ENCODE measurements at places on chromosomes 1 and 21.

- DNase-seq = no peak
Observed at GRCh38 chr1:20072771-20073170, 2.8 kb downstream of the PLA2G5 start.

DNA sequence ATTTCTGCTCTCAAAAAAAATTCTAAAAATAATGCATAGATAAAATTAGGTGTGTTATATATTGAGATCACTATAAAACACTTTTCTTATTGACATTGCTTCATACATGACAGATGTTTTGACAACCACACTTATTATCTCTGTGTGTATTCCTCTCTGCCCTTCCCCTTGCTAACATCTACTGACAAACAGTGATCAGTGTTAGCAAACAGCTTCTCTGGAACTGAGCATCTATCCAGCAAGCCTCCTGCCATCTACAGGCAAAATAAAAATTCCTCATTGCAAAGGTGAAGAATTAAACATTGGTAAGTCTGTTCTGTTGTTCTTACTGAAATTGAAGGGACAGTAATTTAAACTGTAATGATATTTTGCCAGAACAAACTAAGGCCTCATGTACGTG lies 2153.9 kb downstream of the NCAM2 start:
- no peak for DNase-seq

DNA sequence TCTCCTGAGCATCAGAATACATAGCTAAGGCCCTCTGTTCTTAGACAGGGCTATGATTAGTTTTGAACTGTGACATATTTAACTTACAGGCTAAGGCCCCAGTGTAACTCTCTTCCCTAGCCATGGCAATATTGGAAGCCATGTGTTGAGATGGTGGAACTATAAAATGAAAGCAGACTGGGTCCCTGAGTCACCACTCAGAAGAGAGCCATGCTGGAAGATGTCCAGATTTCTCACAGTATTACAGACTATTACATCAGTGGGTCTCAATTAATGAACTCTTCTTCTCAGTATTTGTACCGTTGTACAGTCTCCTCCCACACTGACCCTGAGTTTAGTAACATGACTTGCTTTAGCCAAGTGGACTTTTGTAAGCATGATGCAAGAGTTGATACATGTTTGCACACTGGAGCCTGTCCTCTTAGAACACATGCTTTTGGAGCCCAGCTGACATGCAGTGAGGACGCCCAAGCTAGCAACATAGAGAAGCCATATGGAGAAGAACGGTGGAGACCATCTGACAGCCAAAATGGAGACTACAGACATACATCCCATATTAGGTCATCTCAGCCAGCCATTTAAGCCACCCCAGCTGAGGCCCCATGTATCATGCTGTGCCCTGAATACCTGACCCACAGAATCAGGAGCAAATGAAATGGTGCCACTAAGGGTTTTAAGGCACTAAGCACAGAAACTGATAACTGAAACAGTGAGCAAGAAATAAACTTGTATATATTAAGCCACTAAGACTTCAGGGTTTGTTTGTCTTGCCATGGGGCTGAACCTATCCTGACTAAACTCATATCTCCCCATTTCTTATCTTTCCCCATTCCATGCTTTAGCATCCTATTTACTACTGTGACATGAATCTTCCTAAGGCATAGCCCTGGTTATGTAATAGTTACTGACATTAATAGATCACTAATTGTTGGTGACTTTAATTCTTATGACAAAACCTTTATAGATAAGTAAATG lies 24.4 kb downstream of the TBX15 start:
- no peak for DNase-seq

DNA sequence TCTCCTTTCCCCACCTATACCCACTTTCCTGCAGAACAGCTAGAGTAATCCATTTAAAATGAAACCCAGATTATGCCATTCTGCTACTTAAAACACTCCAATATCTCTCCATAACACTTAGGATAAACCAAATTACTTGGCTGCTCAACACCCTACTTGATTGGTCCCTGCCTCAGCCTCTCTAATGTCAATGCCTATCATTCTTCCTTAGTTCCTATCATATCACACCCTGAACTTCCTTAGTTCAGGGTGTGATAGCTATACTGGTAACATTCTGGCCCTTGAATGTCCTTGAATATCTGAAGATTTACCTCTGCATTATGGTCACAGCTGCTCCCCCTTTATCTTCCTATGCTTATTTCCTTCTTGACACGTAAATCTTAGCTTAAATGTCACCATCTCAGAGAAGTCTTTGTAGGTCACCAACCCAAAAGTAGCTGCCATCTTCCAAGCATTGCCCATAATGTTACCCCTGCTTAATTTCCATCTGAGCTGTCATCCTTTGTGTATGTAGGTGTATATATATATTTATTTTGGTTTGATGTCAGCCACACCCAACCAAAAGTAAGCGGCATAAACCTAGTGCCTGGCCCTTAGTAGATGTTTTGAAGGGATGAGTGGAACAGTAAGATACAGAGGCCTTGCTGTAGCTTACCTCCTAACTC lies 379.8 kb downstream of the PTPRC start:
- no peak for DNase-seq

Measured in NCI-H1436 (cell line).